Stimulated activated CD4-positive, alpha-beta T cell treated with anti-CD3 and anti-CD28 coated beads, Interleukin-12 subunit alpha, Interleukin-12 subunit beta, amount 100 ng/mL, for 48 hours (primary cell): ENCODE measurements at places on chromosomes 6 and 20.

GRCh38 chr20:41390889-41391288, 24.3 kb upstream of the EMILIN3 start:
- DNase-seq = no peak

DNA sequence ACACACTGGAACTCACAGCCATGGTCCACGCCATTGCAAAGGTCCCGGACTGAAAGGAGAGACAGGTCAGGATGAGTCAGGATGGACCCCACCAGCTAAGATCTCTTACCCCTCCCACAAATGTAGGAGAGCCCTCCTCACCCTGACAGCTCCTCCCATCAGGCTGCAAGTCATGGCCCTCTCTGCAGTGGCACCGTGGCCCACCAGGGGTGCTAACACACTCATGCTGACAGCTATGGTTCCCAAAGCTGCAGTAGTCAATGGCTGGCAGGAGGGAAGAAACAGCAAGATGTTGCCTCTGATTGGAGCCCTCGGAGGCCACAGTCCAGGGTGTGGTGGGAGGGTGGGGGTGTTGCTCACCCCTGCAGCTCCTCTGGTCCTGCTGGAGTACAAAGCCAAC, 5.7 kb upstream of the RBPJL start:
- peak; percentile 51 for DNase-seq

DNA sequence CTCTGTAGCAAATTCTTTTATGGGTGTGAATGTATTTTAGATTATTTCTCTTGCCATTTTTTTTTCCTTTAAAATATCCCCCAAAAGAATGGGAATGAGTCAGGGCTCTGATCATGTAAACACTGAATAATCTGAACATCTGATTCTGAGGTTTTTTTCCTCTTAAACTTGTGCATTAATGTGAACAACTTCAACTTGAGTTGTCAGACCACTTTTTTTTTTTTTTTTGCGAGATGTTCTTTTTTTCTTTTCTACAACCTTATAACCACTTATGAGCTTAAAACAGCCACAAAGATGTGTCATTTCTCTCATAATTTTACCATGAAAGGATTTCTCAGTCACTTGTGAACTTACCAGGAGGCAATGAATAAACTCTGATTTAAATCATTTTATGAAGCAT, 85.3 kb downstream of the TBC1D7 start:
- DNase-seq = no peak

- no peak for DNase-seq
These were observed 151.9 kb downstream of the CFAP61 start for GRCh38 chr20:20204256-20204655.

DNA sequence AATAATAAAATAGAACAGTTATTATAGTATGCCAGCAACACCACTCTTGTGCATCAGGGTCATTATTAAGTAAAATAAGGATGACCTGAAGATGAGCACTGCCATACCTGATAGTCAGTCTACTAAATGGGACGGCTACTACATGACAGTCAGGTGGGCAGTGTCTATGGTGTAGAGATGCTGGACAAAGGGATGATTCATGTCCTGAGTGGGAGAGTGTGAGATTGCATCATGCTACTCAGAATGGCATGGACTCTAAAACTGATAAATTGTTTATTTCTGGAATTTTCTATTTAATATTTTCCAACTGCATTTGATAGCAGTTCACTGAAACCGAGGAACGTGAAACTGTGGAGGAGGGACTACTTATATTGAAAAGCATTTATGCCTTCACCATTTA, 38.8 kb downstream of the SNX9 start:
- DNase-seq = no peak

- DNase-seq = peak; percentile 79
These were observed at the start of gene CGAS for GRCh38 chr6:73452107-73452461. Gene CGAS (minus strand): TSS chr6:73452297. CDS start chr6:73452181, 116 bp downstream.

DNA sequence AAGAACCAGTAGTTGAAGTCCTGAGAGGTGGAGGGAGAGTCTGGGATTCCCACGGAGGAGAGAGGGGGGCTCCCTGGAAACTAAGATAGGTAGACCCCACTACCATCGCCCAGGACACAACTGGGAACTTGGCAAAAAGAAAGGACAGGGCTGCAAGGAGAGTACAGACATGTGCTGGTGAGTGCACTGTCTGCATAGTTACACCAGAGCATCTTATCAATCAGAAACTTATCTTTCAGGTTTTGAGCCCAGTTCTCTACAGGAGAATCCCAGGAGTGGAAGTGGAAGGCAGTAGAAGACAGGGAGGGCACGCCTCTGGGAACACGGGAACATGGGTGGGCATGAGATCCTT, 12.2 kb downstream of the NFKBIL1 start:
- no peak for DNase-seq
